Non-pigmented ciliary epithelial cell (primary cell): ENCODE measurements at places on chromosomes 1 and 21.

DNA sequence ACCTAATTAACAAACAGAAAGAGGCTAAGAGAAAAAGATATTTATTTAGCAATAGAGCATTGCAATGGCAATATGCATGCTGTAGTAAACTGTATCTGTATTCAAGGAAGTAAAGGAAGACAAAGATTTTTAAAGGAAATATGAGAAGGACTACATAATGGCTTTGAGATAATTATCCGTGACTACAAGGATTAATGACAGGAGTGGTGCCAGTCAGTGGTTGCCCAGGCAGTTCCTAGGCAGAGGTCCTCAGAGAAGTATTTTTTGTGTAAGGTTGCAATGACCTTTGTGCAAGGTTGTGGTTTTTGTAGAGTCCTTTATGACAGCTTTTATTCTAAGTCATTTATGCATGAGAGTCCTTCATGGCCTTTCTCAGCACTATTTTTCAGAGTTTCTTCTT lies 711.1 kb upstream of the CHRM3 start:
- DNase-seq: no peak

GRCh38 chr1:20083178-20083944 lies 13.4 kb downstream of the PLA2G5 start:
- DNase-seq: no peak

DNA sequence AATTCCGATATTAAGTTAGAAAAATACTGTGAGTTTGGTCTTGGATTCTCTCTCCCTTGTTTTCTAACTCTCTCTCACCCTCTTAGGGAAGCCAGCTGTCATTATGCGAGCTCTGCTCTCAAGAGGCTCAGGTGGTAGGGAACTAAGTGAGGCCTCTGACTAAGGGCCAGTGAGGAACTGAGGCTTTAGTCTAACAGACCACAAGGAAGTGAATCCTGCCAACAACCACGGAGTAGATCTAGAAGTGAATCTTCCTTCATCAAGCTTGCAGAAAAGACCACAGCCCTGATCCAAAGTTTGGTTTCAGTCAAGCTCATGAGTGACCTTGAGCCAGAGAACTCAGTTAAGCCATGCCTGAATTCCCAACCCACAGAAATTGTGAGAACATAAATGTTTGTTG lies 180.1 kb upstream of the PRMT6 start:
- DNase-seq: no peak

DNA sequence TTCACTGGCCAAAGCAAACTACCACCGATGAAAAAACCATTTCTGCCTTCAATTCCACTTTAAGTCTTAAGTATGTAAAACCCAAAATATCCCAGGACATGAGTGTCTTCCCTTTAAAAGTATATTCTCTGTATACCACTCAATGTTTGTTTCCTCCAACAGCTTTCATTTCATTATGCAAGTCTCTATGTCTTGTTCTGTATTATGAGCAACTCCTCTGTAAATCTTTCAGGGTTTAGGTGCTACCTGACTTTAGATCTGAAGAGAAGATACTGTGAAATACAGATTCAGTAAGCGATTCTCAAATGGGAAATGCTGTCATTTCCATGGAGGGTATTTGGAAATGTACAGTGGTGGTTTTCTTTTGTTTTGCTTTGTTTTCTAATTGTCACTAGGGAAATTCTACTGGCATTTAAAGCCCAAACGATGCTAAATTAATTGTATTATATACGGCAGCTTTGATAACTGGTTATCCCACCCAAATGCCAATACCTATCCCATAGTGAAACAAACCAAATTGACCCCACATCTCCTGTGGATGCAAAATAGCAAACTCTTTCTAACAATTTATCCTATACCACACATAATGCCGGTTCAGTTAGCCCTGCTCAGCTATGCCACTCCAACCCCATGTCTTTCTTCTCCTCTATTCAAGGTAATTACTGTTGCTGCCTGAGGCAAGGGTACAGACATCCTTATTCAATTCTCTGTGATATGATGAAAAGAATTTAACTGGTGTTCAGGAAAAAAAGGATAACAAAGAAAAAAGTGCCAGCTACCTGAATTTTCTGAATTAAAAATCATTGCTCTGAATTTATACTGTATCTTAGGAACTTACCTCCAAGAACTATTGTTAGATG lies 182.8 kb downstream of the EIF4G3 start:
- no peak for DNase-seq

DNA sequence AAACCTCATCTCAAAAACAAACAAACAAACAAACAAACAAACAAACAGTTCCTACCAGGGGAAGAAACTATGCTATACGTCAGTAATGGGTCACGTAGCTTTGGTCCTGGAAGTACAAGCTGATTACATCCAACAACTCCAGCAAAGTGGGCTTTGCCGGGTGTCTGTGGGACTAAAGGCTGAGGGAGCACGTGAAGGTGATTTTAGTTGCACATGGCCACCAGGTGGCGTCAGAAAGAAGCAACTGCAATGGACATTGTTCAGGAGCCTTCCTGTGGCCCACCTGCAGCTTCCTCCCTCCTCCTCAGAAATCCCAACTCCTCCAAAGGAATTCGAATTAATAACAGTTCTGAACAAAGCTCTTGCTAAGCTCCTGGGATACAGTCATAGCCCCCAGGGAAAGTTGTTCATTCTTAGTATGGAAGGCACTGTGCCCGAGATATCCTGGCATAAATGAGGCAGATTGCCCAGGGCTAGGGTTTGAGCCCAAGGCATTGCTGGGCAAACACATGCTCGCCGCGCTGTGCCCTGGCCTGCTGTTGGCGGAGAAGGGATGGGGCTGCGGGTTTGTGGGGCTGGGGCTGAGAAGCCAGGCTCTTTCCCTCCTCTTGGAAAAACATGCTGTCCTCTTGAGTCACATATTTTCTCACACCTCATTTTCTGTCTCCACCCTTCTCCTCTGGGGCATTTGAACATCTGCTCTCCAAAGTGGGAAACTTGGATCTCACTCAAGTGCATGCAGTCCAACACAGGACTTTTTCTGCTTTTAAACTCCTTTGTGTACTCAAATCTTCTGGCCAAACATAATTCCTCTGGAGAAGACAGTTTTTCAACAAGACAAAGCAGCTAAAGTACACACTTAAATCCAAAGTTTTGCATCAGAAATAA lies 28.6 kb downstream of the AKNAD1 start:
- DNase-seq: no peak

- peak; percentile 74 for DNase-seq
Measured at GRCh38 chr1:67853704-67854103, 20.4 kb upstream of the GNG12 start.

- DNase-seq: no peak
Measured at GRCh38 chr1:29903548-29904166, 667.3 kb downstream of the PTPRU start.

DNA sequence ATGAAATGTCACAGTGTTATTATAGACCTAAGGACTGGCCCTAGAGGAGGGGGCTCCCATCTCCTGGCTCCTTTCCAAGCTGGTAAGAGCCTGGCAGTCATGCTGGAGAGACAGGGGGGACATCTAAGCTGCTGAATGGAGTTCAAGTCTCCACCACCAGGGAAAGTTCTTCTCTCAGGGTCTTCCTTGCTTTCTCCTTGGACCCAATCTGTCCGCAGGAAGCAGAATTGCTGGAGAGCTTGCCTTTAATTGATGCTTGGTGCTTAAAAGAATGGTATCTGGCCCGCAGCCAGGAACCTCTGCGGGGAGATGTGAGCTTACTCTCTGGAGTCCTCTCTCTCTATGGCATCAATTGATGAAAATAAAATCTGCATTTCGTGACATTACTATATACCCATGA lies 25.1 kb downstream of the IRF2BP2 start:
- no peak for DNase-seq

DNA sequence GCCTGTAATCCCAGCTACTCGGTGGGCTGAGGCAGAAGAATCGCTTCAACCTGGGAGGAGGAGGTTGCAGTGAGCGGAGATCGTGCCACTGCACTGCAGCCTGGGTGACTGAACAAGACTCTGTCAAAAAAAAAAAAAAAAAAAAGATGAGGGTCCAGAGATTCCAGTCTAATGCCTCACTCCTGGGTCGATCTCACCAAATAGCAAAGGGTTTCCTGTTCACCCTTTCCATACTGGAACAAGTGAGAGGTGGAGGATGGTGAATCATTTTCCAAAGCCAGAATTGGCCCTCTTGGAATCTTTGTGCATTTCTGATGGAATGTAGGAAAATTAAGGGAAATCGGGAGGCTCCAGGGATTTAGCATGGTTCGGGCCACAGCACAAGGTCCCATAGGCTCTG lies 58.1 kb upstream of the ZNF648 start:
- DNase-seq: no peak

DNA sequence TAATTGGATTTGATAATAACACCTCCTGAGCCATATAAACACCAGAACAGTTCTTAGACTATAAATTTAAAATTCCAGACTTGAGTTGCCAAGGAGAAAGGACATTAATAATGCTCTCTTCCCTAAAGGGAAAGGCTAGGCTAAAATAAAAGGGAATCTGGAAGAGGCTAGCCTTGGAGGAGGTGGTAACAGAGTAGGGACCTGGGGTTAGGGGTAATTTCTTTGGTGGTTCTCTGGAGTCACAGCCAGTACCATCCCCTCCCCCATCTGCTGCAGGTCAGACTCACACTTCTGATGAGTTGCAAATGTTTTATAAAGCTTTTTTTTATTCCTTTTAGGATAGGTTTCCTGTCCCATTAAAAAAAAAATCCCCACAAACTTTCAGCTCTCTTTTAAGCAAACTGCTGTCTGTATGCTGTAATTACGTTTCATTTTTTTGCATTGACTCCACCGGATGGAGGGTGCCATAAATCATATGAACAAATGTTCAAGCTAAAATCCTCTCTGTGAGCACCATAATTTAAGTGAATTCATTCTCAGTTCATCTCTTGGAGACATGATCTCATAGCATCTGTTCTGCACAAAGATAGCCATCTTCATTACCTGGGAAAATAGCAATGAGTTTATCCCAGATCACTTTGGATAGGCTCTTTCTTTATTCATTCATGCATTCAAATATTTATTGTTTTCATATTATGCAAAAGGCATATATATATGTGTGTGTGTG lies 379.6 kb downstream of the TTLL7 start:
- no peak for DNase-seq

- DNase-seq: no peak
Measured at GRCh38 chr1:207867136-207868109, 43.5 kb downstream of the CD34 start.

- DNase-seq: no peak
Measured at GRCh38 chr1:110056285-110056683, 14.2 kb downstream of the ALX3 start.

GRCh38 chr1:109661391-109661790 lies 5.5 kb downstream of the GSTM4 start:
- DNase-seq: no peak
